T-helper 1 cell (primary cell): ENCODE measurements at places on chromosomes 7 and 10.

GRCh38 chr7:46532571-46532970, 611.5 kb upstream of the IGFBP3 start:
- DNase-seq, result no peak

DNA sequence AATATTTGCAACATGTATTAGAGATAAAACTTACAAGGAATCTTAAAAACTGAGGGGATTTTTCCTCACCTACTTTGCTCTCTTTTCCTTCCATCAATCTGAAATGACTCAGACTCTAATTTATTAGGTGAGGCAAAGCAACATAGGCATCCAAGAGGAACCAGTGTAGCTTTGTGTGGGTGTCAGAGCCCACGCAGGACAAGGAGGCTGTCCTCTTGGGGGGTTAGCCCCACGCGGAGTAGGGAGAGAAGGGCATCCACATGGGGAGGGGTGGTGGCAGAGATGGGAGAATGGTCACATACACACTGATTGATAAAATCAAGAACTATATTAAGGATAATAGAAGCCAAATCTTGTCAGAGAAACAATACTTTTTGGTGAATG, 33.8 kb upstream of the ARMS2 start:
- no peak for DNase-seq

DNA sequence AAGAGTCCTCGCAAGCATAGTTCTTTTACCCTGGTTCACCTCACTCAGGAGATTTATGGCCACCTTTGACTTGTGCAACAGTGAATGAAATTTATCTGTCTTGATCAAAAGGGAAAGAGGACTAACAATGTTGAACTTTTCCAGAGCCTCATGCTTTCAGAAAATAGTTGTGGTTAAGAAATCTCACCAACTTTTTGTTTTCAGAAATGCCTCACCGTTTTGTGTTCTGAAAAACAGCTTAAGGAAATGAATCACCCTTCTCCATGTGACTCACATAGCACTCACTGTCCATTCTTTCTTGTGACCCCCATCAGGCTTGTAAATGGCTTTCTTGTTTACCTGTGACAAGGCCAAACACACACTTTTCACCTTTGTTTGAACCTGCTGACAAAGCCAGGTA, 148.6 kb upstream of the FAM3C start:
- DNase-seq, result no peak

GRCh38 chr10:113732966-113733365, 18.5 kb upstream of the PLEKHS1 start:
- DNase-seq, result no peak

DNA sequence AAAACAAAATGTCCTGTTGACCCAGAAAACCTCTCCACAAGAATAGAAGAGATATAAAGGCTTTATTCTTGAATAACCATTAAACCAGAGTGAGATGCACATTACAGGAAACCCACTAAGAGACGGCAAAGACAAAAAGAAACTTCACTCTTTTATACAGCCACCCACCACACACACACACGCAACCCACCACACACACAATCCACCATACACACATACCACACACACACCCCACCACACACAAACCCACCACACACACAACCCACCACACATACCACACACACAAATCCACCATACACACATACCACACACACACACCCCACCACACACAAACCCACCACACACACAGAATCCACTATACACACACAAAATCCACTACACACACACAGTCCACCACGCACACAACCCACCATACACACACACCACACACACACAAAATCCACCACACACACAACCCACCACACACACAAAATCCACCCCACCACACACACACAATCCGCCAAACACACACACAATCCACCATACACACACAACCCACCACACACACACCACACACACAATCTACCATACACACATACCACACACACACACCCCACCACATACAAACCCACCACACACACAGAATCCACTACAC, 9.5 kb upstream of the REPIN1 start:
- DNase-seq, result no peak
